Nephron progenitor cell (in vitro differentiated cells): ENCODE measurements at places on chromosomes 2 and 18.

DNA sequence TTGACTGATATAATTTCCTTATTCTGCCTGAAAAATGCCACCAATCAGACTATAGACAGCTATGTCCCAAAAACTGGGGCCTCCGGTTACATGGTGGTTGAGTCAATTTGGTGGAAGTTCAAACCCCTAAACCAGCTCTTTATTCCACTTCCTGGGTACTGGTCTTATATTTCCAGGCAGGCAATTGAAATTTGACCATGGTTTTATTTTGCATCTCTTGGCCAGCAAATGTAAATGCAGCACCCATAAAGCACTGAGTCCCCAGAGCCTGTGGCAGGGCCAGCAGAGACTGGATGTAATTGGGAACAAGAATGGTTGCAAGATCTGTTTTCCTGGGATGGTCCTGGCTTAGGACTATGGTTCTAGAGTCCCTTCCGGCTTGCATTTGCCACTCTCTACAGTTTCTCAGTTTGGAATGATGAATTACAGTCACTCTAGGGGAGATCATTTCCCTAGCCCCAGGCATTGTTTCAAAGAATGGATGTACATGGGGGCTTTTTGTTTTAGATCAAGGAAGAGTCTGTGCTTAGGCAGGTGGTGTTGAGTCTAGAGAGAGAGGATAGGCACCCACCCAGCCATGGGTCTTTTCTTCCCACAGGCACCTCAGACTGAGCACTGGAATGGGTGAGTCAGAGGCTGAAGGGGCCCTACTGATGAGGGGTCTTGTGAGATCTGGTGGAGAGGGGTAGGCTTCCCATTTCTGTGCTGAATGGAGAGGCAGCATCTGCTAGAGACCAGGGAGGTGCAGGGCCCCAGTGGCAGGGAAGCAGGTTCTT is 108.4 kb upstream of the CDC42EP3 start:
- DNase-seq, result no peak

GRCh38 chr2:16413285-16413684 is 252.3 kb downstream of the CYRIA start:
- DNase-seq, result no peak

DNA sequence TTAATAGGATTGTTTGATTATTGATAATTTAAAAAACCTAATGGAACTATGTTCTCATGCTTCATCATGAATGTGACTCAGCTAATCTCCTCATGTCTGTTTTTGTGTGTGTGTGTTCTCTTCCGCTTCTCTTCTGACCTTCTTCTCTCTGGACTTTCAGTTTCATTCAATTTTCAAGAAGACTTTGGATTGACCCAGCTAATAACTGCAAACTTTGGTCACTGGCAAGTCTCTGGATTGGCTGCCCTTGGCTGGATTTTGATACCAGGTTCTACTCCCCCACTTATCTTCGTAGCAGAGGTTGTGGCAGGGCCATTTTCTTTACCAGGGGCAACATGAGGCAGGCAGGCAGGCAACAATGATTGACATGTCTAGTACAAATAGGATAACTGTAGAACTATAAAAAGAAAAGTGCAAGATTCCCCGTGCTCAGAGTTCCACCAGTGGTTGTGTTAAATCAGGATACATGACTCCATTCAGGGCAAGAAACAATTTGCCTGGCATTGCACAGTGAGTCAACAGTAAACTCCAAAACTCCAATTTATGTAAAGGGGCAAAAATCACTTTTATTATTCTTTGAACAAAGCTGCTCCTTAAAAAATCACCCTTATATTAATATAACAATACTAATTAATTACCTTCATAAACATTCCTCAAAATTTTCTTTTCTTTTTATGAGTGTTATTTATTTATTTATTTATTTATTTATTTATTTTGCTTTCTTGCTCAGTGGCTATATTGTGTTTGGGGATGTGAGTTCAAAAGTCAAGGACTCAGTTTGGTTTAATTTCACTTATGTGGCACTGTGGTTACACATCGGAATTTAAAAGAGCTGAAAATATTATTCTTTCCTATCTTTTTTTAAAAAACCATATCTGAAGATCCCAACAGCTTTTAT is 167.6 kb downstream of the RND3 start:
- DNase-seq, result no peak

DNA sequence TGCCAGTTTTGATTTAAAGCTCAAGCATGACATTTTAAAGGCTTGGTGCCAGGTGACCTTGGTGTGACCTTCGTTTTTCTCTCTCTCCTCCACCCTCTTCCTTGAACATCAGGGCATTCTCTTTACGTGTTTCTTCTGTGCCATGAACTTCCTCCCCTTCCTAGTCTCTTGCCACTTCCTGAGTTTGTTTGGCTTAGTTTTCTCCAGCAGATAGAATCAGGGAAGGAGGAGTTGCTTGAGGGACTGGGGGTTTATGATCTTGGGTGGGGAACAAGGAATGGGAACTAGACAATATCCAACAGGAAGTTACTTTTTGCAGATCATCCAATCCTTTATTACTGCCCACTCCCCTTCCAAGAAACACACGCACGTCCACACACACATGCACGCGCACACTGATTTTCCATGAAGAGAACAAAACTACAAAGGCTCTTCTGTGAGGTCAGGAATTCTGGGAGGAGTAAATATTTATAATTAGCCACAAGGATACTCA is 210.6 kb upstream of the EPAS1 start:
- no peak for DNase-seq
